Upper lobe of right lung (tissue), 1 donor: ENCODE measurements at places on chromosomes 5 and 9. TPM values are rescaled to one million over a fixed set of nuclear protein-coding genes. Genes with fewer than 3 reads are reported as not detected.

DNA sequence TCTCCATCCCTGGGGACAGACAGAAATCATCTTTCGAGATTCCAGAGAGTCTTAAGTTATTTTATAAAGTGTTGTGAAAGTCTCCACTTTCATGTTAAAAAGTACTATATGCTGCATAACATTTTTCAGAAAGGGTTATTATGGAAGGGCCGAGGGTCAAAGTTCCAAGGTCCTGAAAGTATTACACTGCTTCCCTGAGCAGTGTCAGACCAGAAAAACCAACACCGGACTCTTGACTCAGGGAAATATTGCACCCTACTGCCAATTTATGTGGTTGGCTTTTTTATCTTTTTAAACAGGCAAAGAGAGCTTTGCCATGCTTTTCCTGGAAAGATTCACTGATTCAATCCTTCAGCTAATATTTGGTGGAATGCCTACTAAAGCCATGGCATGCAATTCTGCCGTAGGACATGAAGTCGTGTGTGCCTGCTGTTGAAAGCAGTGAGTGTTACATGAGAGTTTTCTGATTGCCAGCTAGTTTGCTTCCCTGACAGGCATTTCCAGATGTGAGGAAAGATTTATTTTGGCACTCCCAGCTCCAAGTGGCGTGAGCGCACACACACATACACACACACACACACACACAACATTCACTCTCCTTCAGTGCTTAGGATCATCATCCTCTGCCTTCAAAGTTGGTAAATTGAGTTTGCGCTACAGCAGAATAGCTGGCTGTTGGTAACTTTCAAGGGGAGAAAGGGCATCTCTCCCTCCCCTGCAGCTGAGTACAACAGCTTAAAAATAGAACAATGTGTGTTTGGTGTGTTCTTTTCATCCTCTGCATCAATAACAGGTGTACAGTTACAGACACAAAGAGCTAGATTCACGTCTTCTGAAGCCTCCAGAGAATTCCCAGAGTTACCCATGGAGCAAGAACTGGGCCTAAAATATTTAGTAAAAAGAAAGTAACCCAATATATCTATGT lies 45.6 kb downstream of the SLC1A3 start:
- no peak overlapping the region for H3K4me3 ChIP-seq
- peaks cover 2% of the 10 kb centered on the region for H3K4me1 ChIP-seq
- no peaks in the 10 kb centered on the region for H3K27me3 ChIP-seq
- H3K27ac ChIP-seq: no peak overlapping the region
- H3K36me3 ChIP-seq: no peaks in the 10 kb centered on the region

GRCh38 chr5:6202149-6202967 lies 176.0 kb downstream of the MED10 start:
- H3K4me1 ChIP-seq: no peaks in the 10 kb centered on the region
- H3K27ac ChIP-seq: no peak overlapping the region
- DNase-seq: no peak
- no peak overlapping the region for H3K4me3 ChIP-seq

DNA sequence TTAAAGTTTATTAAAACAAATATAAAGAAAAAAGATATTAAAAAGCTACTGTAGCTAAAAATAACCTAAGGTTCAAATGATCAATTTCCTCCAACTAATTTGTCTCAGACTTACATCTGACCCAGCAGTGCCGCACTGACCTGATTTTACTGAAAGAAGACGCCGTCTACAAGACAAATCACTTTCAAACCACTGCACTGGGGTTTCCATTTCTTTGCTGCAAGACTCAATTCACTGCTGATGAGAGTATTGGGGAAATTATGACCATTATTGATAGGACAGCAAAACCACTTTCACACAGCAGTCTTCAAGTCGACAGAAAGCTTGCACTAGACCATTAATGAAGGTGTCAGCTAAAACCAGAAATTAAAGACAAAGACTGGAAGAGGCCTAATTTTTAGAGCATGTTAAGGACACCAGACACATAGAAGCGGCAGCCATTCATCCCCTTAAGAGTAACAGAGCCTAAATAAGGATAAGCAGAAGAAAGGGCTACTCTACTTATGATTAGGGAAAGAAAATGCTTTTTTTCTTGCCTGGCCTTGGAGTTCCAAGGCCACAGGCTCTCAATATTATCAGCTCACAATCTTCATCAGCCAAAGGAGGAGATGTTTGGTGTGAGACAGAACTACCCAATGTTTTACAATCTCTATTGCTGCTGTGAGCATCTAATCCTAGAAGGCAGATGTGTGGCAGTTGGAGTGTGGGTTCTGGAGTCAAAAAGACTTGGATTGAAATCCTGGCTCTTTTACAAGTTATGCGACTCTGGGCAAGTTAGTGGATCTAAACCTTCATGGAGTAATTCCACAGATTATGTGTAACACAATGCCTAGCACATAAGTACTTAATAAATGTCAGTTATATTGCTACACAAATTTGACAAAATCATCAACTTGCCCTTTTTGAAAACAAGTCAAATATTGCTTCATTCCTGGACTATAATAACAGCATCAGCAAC lies 190.7 kb downstream of the MAPKAP1 start:
- H3K27ac ChIP-seq: no peak overlapping the region
- peaks cover 15% of the 10 kb centered on the region for H3K4me1 ChIP-seq
- H3K36me3 ChIP-seq: no peaks in the 10 kb centered on the region
- H3K4me3 ChIP-seq: no peak overlapping the region

GRIA1 gene
- total RNA-seq: 21.9 TPM

GRCh38 chr5:170501931-170502330 lies 1.9 kb upstream of the KCNIP1 start:
- no peaks in the 10 kb centered on the region for H3K4me1 ChIP-seq
- DNase-seq: no peak
- H3K27ac ChIP-seq: no peak overlapping the region
- peaks cover 43% of the 10 kb centered on the region for H3K27me3 ChIP-seq
- H3K4me3 ChIP-seq: no peak overlapping the region

DDX4 gene
- total RNA-seq: not detected
